GM23248 (cell line): ENCODE measurements at places on chromosomes 16 and 17.
A peak's percentile ranks its signal among the peaks of the same experiment; 100 is the strongest.

DNA sequence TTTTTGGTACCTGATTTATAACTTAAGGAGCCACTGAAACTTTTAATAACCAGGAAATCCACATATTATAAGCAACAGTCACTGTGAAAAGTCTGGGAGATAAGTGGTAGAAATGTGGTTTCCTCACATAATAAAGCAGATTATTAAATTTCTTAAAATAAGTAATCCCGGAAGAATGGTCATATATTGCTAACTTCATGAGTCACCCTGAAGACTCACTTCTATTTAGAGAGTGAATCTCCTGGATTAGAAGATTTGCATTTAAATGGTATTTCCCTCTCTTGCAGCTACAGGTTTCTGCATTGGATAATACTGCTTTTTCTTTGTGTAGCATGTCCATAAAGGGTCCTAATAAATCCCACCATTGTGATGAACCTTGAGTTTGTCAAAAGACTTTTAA lies 1286.8 kb upstream of the CDH8 start:
- peak; percentile 15 for DNase-seq

GRCh38 chr16:3968551-3968950 lies 88.0 kb upstream of the CREBBP start:
- DNase-seq, result no peak

DNA sequence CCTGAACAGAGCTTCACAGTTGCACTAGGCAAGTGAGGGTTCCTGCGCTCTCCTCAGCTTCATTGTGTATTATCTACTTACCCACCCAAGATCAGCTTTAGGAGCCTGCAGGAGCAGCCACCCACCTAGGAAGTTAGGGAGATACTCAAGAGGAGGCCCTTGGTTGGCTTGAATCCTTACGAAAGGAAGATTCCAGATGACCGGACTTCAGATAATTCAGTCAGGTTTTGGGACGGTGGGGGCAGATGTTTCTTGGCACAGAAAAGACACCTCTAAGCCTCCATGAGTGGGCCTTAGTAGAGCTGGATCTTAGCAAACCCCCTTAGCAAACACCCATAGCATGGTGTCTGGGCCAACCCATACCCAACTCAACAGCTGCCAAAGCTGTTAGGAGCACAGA lies 2.4 kb upstream of the CBFB start:
- no peak for DNase-seq

DNA sequence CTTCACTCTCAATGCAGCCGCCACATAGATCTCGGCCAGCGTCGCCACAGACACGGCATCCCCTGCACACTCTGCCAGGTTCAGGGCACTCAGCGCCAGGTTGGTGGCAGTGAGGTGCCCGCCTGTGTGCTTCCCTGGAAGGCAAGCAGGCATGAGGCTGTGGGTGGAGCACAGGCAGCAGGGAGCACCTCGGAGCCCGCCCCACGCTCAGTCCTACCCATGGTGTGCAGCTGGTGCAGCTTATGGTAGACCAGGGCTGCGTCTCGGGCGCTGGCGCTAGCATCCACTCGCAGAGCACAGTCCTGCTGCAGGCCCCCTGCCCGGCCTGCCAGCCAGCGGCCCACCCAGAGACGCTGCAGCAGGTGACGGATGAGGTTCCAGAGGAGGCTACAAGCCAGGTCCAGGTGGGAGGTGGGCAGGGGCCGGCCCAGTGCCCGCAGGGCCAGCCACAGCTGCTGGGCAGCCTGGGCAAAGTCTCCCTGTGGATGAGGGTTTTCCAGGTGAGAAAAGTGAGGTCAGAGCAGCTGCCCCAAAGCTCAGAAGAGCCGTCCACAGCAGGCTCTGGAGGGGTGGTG lies 20.5 kb downstream of the SREBF1 start:
- DNase-seq, result no peak

DNA sequence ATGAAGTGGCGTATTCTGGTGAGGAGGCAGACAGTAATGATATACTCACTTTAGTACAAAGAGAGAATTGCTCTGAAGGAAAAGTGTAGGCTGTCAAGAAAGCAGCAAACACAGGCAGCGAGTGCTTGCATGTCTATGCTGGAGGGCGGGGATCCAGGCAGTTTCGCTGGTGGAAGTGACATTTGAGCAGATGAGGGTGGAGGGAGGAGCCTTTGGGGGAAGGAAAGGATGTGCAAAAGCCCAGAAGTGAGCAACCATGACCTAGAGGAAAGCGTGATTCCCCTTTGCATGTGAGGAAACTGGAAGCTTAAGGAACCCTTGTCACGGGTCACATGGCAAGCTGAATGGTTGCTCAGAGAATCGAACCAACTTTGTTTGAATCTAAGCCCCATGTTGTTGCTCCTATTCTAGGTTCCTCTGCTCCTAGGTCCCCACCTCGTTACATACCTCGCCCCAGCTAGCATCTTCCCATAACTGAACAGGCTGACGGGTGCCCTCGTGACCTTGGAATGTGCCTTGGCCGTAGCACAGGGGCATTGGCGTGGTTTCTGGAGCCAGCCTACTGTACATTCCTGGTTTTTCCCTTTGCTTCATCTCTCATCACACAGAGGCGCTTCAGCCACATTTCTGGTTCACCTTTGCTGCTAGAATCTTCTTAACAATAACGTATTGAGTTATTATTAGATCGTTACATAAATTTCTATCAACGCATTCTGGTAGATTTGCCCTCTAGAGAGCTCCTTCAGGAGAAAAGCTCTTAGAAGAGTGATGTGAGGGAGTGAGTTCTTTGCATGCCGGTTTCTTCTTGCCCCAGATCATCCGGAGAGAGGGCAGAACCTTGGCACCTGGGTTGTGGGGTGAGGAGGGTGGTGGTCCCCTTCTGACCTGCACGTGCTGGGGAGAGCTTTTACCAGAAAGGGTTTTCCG lies 191.8 kb downstream of the SNX29 start:
- no peak for DNase-seq

GRCh38 chr16:29962344-29962994 lies 590 bp downstream of the TMEM219 start:
- peak; percentile 58 for DNase-seq

- DNase-seq, result no peak
Observed at GRCh38 chr17:78966910-78967600, 12.7 kb downstream of the LGALS3BP start.

- no peak for DNase-seq
Observed at GRCh38 chr16:79042886-79043285, 557.7 kb downstream of the MAF start.

DNA sequence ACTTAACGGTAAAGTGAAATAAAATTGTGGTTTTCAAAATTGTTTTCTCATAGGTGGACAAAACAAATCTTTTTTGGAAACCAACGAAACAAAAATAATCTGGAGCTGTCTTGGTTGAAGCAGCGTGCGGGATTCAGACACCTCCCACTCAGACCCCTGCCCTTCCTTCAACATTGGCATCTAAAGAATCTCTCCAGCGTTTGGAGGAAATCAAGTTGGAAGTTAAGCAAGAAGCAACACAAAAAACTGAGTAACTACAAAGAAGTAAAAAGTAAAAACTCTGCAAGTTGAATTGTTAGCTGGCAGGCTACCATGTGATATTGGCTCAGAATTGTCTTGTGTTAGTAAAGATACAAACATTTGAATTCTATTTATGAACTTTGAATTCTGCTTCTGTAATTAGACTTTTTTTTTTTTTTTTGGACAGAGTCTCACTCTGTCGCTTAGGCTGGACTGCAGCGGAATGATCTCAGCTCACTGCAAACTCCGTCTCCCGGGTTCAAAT lies 361.0 kb upstream of the PMFBP1 start:
- no peak for DNase-seq

DNA sequence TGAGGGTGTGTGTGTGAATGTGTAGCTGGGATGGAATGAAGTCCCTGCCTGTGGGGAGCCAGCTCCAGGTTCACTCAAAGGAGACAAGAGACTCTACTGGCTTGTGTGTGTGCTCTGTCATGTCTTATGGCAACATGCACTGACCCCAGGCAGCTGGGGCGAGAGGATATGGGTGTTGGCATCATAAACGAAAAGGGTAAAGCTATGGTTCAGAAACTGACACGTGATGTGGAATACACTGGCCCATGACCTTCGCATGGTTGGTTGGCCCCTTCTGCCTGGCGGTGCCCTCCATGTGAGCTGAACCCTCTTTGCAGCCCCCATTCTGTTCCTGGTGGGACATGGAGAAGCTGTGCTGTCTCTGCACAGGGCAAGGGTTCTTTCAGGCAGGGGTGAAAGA lies 21.9 kb downstream of the ZNF750 start:
- peak; percentile 9 for DNase-seq

GRCh38 chr16:68444056-68444657 lies 4.2 kb downstream of the SMPD3 start:
- peak; percentile 61 for DNase-seq

DNA sequence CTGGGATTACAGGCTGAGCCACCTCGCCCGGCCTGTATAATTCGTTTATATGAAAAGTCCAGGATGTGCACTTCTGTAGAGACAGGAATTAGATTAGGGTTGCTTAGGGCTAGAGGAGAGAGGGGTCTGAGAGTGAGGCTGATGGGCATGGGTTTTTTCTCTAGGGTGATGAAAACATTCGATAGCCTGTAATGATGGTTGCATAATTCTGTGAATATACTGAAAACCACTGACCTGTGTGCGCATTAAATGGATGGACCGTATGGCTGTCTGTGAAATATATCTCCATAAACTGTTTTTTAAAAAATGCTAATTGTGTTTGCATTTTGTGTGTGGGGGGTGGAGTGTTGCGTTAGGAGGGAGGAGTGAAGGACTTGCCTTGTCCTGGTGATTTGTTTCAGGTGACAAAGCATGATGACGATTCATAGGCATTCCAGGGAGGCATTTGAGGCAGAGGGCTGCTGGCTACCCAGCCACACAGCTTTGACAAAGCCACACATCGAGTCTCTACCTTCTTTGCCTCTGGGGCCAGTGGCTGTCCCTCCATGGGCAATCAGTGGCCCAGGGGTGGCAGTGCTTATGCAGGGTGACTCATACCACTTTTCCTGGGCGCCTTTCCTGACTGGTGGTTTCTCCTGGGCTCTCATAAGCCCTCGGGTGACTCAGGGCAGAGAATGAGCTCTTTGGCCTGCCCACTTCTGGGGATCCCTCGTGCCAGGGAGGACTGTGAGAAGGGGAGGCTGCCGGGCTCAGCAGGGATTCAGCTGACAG lies 148.5 kb upstream of the WSCD1 start:
- peak; percentile 1 for DNase-seq

- DNase-seq, result no peak
Observed at GRCh38 chr16:4046221-4046620, 70.0 kb downstream of the ADCY9 start.

DNA sequence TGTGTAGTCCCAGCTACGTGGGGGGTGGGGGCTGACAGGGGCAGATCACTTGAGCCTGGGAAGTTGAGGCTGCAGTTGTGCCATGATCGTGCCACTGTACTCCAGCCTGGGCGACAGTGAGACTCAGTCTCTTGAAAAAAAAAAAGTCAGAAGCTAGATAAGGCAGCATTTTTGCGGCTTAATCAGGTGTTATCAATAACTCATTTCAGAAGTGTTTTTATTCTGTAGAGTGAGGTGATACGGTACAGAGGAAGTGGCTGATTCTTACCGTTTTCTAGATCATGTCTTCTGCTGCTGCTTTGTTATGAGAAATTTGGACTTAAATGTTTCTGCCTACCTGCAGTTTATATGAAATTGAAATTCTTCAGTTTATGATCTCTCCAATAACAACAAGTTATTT lies 18.6 kb downstream of the ZC3H18 start:
- DNase-seq, result no peak

DNA sequence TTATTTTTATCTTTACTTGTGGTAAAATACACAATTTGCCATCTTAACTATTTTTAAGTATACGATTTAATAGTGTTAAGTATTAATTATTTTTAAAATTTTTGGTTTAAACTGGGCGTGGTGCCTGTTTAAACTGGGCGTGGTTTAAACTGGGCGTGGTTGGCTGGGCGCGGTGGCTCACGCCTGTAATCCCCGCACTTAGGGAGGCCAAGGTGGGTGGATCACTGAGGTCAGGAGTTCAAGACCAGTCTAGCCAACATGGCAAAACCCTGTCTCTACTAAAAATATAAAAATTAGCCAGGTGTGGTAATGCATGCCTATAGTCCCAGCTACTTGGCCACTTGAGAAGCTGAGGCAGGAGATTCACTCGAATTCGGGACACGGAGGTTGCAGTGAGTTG lies 4.0 kb upstream of the CCDC43 start:
- DNase-seq, result no peak
